Activated naive CD8-positive, alpha-beta T cell treated with anti-CD3 and anti-CD28 coated beads, Interleukin-2, amount 50 U/mL, for 16 hours (primary cell): ENCODE measurements at places on chromosomes 6 and 20.

- DNase-seq = no peak
These were observed 1.7 kb upstream of the GMPR start for GRCh38 chr6:16236631-16237199.

DNA sequence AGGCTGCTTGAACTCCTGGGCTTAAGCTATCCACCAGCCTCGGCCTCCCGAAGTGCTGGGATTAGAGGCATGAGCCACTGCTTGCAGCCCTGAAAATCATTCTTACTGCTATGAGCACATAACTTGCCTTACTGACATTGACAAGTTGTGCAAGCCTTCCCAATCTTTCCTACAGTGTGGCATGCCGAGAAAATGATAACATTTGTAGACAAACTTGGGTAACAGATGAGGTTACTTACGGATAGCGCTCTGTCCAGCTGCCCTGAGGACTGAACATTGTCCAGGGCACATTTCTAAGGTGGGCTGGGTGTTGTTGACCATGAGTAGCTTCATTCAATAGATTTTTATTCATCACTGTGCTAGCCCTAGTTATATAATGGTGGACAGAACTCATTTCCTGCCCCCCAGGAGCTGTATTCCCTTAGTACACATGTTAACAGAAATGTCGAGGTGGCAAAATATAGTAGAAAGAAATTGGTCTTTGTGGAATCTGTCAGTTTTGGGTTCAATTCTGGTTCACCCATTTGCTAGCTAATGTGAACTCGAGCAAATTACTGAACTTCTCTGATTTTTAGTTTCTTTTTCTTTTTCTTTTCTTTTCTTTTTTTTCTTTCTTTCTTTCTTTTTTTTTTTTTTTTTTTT lies 118.4 kb upstream of the AKIRIN2 start:
- DNase-seq = no peak

GRCh38 chr6:90403489-90404381 lies 107.1 kb upstream of the BACH2 start:
- DNase-seq = no peak

GRCh38 chr6:41638002-41638934 lies at the start of gene MDFI:
MDFI (plus strand) TSS chr6:41638468; CDS start chr6:41638750, 282 bp downstream.
- DNase-seq = no peak

DNA sequence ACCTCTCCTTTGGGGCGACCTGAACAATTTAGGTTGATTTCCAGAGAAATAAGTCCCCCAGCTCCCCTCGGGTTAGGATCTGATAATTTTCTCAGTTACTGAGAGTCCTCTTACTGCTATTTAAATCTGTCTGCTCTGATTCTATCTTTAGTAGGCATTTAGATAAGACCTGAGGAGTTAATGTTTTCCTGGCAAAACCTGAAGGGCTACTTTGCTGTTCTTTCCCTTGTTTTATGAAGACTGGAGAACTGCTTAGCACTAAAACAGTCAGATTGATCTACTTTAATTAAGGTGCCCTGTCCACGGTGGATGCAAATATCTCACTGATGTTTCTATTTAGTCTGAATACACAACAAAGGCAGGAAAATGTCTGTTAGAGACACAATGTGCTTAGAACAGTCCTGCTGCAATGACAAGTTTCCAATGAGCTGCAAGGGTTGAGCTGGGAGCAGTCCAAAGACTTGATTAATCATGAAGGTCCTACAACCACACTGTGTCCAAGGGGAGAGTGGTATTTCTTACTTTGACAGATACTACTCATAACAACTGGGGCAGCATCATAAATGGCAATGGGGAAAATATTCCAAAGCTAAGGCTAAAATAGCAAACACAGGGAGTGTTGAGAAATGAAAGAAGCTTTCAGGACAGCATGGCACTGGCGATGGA lies 15.7 kb downstream of the ADTRP start:
- DNase-seq = no peak

DNA sequence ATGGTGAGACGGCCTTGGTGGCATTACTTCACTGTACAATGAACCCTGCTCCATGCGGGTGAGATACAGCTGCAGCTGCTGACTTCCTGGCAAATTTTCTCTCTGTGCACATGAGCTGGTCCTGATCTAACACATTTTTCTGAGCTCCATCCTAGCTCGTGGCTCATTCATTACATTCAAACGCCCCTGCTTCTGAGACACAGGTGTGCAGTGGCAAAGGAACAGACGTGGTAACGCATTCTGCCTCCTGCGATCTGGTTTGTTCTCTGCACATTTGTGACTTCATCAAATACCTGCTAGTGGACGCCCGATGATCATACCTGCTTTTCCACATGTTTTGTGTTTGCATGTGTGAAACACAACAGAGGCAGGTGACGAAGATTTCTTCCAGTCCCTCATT lies 189.6 kb upstream of the PDE10A start:
- no peak for DNase-seq
